ENCODE measurements at places on chromosomes 12 and 14.

DNA sequence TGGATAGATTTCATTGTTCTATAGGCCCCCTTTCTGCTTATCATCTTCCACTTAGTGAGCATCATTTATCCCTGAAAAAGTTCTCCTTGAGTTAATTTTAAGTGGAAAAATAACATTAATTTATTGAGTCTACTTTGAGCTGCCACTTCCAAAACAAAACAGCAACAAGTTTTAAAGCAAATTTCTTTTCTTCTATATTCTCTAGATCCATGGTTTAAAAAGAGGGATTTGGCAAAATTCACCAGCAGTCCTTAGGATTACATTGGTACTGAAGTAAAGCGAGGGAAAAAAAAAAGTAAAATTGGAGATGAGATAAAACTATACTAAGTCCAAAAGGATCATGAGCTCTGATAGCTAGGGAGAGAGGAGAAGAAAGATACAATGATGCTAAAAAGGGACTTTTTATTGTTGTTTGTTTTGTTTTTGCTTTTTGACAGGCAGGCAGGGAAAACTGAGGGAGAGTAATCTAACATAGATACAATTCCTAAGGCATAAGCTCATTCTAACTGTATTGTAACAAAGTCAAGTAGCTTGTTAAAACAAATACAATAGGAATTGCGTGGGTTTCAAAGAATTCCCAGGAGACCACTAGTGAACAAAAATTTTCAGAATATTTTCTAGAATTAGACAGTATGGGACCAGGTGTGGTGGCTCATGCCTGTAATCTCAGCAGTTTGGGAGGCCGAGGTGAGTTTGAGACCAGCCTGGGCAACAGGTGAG lies 19.2 kb upstream of the PLEKHA5 start:
- DNase-seq: no peak

DNA sequence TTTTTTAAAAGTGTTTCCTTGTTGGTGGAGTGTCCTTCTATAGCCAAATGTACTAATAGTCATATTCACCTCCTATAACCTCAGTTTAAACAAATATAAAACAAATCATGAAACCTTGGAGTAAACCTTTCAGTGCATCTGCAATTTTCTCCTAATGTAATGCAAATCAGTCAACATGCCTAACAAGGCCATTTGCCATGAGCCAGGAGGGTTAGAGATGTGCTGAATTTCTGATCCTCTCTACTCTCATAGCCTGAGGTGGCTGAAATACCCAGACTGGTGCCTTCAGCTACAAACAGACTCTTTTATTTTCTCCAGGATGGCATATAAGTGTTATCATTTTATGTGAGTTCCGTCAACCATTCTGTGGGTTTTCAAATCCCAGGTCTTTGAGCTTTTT lies 908.1 kb downstream of the GALC start:
- DNase-seq: no peak

DNA sequence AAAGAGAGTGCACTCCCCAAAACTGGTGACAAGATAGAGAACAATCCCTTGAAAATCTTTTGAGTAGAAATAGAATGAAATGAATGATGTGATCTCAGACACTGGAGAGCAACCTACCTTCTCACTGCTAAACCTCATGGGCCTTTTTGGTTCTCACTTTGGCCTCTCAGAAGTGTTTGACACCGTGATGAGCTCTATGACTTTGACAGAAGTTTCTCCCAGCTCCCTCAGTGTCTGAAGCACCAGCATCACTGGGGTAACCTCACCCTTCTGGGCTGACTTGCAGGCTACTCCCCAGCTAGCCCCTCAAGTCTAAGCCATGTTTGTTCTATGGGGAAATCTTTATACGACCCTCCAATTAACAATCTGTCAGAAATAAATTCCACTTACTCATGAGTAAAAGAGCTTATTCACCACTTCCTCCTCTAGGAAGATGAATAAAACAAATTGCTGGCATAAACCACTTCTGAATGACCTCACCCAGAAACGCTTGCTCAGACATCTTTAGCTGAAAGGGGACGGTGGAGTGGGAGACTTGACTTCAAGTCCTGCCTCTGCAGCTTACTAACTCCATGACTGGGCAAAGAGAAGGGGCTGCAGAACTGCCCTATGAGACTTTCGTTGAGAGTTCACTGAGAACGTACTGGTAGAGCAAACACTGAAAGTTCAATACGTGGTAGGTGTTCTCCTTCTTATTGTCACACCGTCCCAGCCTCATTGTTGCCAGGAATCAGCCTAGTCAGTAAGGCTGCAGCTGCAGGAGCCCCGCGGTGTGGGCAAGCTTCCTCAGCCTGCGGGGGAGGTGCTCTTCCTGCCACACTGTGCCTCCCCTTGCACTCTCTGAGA lies 46.5 kb downstream of the ST8SIA1 start:
- no peak for DNase-seq

DNA sequence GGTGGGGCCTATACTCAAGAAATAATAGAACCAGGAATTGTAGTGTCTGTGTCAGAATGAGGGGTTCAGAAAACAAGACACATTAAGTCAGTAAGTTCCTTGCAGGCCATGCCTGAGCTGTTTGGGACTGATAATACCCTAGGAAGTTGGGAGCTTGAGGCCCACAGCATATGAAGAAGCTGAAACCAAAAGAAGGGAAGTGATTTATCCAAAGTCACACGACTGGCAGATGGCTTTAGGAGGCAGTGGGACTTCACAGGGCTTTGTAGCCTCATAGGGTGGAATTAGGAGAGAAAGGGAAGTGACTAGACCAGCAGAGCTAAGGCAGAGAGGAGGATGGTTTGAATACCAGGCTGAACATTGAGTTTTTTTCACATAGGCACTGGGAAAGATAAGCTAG lies 56.6 kb upstream of the SRSF5 start:
- DNase-seq: no peak

DNA sequence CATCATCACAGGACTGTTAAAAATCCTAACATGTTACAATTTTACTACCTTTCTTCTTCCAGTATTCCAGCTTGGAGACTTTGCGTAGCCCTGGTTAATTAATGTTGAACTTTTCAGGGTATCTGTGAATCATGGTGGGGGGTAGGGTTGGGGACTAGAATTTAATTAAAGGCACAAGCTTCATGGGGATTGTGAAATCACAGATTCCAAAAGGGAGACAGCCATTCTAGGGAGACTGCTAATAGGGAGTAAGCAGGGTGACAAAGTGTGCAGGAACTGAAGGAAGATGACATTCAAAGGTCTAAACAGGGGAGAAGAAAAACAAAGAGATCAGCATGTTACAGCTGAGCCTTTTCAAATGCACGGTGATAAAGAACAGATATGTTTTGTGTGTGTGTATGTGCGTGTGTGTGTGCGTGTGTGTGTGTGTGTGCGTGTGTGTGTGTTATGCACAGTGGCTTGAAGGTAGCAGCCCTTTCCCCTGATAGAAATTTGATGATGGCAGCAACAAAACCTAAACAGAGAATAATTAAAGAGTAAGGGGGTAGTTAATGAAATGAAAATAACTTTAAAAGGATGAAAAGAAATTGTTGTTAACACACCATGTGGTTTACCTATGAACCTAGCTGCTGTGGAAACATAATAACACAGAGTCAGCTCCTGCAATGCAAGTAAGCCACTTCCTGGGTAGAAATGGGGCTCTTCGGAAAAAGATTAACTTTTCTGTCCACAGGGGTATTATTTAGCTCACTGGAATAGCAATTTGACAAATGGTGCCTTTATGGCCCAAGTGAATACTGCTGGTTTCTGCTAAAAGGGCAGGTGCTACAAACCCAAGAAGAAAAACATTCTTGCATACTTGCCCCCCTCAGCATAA lies 581.7 kb downstream of the DIO2 start:
- no peak for DNase-seq

- no peak for DNase-seq
These were observed 281.0 kb upstream of the CRY1 start for GRCh38 chr12:107374161-107374840.

- DNase-seq: no peak
These were observed 114.9 kb downstream of the TMEM121 start for GRCh38 chr14:105641075-105641937.

GRCh38 chr12:51415931-51416330 lies 8.7 kb upstream of the SLC4A8 start:
- DNase-seq: no peak

- no peak for DNase-seq
These were observed 135.7 kb downstream of the SCARB1 start for GRCh38 chr12:124727922-124728321.

DNA sequence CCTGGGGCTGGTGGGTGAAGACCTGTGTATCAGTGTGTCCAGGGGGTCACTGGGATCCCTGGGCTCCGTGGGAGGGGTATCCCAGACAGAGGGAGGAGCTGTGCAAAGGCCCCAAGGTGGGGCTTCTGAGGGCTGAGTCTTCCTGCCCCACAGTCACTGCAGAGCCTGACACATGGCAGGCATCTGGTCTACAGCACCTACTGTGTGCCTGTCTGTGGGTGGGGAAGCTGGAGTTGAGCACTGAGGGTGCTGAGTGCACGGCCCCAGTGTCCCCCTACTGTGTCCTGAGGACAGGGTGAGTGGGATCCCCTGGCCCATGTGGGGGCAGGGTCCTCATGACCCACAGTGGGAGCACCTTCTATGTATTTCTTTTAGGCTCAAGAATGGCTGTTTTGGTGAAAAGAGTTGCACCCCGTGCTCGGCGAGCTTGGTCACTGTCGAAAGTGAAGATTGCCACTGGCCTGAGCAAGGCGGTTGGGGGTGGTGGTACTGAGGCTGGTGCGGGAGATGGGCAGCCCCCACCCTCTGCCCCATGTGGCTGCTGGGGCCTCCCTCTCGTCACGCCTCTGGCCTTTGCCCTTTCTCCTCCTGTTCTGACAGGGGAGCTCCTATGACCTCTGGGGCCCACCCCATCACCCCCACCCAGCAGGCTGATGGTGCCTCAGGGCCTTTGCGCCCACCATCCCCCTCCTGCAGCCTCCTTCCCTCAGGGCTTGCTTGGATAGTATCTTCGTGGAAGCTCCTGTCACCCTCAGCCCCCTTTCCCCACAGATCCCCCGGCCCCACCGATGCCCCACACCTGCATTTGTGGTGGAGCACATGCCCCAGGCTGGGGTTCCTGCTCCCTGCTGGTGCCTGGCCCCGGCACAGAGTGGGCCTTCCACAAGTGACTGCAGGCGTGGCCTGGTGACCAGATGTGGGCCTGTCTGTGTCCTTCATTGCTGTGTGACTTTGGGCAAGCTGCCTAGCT lies 55.8 kb downstream of the BEGAIN start:
- no peak for DNase-seq

DNA sequence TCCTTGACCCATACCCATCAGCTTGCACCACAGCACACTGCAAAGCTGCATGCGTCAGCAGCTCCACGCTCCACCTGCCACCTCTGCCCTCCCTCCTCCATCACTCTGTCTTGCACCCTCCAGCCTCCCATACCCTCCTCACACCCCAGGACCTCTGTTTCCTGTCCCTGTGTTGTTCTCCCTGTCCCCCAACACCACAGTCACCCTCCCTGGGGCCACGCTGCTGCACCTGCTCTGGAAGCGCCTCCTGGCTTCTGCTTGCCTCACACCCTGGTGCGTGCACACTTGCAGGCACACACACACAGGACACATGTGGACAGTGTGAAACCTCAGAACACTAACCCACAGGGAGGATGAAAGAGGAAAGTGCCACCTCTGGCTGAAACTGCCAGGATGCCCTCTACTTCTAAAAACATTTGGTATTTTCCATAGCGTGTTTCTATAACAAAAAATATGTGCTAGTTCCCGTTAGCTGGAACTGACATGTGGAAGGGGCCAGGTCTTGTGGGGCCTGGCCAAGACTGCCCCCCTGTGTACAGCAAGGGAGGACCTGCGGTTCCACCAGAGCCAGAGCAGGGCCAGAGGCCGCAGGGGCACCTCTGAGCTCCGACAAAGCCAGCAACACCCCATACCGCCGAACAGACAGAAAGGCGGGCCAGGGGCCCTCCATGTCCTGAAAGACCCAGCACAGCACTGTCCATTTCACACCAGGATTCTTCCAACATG lies 10.0 kb downstream of the BRF1 start:
- DNase-seq: no peak

- DNase-seq: peak; percentile 1
These were observed 464.8 kb upstream of the RGS6 start for GRCh38 chr14:71467361-71467811.

- DNase-seq: no peak
These were observed 751 bp downstream of the P3H3 start for GRCh38 chr12:6828781-6829535.

DNA sequence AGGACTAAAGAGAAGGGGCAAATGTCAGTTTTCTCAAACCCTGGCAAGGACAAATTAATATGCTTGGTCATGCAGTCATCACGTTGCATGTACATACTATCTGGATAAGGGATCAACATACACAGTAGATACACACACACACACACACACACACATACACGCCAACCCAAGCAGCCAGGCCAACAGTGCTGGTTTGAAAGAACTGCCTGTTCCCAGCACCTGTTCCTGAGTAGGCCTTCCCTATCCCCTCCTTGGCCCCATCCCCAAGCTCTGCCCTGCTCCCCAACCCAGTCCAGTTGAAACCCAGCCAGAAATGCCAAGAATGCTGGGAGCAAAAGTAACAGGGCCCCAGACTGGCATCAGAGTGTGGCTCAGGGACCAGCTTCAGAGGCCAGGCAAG lies 4.4 kb downstream of the ITGA7 start:
- DNase-seq: no peak

DNA sequence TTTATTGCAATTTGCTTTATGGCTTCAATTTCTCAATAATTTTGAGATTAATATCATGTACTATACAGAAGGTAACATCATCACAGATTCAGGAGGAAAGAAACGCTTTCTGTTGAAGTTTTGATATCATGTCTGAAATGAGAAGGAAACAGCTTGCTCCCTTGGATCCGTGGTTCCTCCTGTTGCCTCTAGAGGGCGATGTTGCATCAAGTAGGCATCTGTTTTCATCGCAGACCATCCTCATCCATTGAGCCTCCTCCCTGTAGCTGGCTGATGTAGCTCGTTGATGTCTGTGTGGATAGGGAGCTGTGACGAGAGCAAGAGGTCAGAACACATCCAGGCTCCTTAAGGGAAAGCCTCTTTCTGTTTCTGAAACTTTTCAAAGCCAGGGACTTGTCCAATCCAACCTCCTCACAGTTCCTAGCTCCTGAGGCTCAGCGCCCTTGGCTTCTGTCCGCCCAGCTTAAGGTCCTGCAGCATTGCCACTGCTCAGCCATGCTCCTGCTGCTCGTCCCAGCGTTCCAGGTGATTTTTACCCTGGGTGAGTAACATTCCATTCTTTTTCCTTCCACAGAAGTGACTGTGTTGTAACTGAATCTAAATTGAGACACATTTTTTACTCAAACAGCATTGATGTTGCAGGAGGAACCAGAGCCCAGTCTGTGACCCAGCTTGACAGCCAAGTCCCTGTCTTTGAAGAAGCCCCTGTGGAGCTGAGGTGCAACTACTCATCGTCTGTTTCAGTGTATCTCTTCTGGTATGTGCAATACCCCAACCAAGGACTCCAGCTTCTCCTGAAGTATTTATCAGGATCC lies 304.8 kb upstream of the OR4E1 start:
- no peak for DNase-seq

DNA sequence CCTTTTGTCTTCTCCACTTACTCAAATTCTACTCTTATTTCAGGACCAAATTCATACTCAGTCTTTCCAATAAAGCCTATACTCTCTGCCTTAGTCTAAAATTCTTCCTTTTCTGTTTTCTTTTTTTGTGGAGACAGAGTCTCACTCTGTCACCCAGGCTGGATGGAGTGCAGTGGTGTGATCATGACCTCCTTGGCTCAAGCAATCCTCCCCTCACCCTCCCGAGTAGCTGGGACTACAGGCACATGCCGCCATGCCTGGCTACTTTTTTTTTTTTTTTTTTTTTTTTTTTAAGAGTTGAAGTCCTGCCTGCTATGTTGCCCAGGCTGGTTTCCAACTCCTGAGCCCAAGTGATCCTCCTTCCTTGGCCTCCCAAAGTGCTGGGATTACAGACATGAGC lies 11.9 kb downstream of the SRP54 start:
- DNase-seq: no peak

GRCh38 chr12:40733871-40734270 lies 41.6 kb downstream of the CNTN1 start:
- no peak for DNase-seq
